ENCODE measurements at places on chromosomes 1 and 21.

DNA sequence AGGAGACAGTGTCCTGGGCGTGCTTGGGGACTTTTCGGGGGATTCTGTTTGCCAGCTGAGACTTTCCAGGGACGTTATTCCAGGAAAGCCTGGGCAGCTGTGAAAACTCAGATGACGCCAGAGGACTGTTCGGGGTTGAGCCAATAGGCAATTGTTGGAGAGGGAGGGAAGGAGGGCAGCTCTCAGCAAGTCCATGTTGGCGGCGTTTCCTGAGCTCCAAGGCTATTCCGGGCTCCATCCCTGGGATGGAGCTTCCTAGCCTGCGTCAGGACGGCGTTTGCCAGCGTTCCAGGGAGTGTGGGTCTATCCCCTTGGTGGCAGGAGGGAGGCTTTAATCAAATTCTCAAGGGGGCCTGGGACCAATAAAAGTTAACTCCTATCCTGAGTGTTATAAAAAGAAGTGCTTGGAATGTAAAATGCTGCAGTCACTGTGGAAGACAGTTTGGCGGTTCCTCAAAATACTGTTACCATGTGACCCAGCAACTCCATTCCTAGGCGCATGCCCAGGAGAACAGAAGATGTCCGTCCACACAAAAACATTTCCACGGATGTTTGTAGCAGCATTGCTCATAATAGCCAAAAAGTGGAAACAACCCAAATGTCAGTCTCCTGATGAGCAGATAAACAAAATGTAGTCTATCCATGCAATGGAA is 15.2 kb downstream of the SLC27A3 start:
- no peak for DNase-seq

GRCh38 chr1:183546427-183546826 is 43.8 kb downstream of the NCF2 start:
- no peak for DNase-seq

- DNase-seq, result no peak
Observed at GRCh38 chr1:22652881-22653316, at the start of gene C1QB. Gene C1QB (plus strand): TSS chr1:22653236. CDS start chr1:22659463, 6,227 bp downstream.

GRCh38 chr1:65497256-65497830 is 76.9 kb downstream of the LEPR start:
- no peak for DNase-seq

DNA sequence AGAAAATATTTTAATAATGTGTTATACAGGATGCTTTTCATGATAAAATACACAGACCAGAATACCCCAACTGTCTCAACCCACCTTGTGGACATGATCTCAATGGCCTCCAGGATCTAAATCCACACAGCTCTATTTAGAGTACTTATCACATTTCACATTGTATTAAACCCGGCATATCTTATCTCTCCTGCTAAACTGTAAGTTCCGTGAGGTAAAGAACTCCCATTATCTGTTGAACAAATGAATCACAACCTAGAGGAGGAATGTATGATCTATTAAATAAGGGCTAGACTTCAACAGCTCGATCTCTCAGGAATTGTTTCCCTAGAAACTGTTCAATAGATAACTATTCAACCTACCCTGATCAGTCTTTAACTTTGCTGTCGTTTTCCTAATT is 6.9 kb downstream of the ETV3 start:
- no peak for DNase-seq

DNA sequence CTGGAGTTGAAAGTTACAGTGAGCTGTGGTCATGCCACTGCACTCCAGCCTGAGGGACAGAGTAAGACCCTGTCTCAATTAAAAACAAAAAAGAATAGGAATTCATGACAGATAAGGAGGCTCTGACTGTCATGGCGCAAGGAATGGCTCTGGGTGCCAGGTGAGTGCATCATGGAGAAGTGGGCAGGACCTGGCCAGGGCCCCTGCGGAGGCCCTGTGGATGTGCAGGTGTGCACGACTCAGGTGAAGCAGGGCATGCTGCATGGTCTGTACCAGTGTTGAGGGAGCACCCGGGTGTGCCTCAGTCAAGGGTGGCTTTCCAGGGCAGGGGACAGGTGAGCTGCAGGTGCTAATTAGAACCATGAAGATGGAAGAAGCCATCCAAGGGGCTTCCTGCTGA is 14.0 kb downstream of the SLC1A7 start:
- DNase-seq, result no peak

- no peak for DNase-seq
Observed at GRCh38 chr1:20291645-20292084, 990 bp downstream of the VWA5B1 start.

- no peak for DNase-seq
Observed at GRCh38 chr1:178168536-178168935, 74.6 kb downstream of the RASAL2 start.
